ENCODE measurements at places on chromosomes 1 and 21. TPM values are rescaled to one million over a fixed set of nuclear protein-coding genes. Genes with fewer than 3 reads are reported as not detected.

The HRNR gene
- not detected for total RNA-seq

The SSBP3 gene
- 32.0 TPM for total RNA-seq

The TMEM82 gene
- not detected for total RNA-seq

The MIXL1 gene
- total RNA-seq = not detected

The F3 gene
- total RNA-seq = 153 TPM

The CTSE gene
- not detected for total RNA-seq

The PBXIP1 gene
- total RNA-seq = 94.0 TPM

The SLC22A15 gene
- total RNA-seq = 2.4 TPM

The CTH gene
- 5.7 TPM for total RNA-seq

The SLC16A4 gene
- 8.0 TPM for total RNA-seq

The AHDC1 gene
- 39.9 TPM for total RNA-seq

The CYYR1 gene
- total RNA-seq = 13.3 TPM

The SELP gene
- 11.4 TPM for total RNA-seq

The BATF3 gene
- total RNA-seq = 9.0 TPM

The FLG2 gene
- not detected for total RNA-seq

The C8B gene
- total RNA-seq = not detected

The TIE1 gene
- total RNA-seq = 72.5 TPM

The PRRX1 gene
- total RNA-seq = 55.5 TPM

All from tibial nerve (tissue), 4 donors.